ENCODE measurements at places on chromosomes 16 and 17. TPM values are rescaled to one million over a fixed set of nuclear protein-coding genes. Genes with fewer than 3 reads are reported as not detected.

DNA sequence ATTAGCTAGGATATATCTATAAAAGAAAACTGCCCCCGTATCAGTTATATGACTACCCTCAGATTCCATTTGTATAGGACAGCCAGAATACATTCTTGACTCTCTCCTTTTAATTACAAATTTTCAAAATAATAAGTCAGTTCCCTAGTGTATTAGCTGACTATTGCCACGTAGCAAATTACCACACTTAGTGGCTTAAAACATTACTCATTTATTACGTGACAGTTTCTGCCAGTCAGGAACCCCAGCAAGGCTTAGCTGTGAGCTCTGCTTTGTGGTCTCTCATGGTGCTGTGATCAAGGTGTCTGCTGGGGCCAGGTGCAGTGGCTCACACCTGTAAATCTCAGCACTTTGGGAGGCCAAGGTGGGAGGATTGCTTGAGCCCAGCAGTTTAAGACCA lies 13.9 kb upstream of the SCNN1B start:
- no peak for ATAC-seq

- no peak for ATAC-seq
Observed at GRCh38 chr17:14196377-14196997, 40.2 kb downstream of the CDRT15 start.

DNA sequence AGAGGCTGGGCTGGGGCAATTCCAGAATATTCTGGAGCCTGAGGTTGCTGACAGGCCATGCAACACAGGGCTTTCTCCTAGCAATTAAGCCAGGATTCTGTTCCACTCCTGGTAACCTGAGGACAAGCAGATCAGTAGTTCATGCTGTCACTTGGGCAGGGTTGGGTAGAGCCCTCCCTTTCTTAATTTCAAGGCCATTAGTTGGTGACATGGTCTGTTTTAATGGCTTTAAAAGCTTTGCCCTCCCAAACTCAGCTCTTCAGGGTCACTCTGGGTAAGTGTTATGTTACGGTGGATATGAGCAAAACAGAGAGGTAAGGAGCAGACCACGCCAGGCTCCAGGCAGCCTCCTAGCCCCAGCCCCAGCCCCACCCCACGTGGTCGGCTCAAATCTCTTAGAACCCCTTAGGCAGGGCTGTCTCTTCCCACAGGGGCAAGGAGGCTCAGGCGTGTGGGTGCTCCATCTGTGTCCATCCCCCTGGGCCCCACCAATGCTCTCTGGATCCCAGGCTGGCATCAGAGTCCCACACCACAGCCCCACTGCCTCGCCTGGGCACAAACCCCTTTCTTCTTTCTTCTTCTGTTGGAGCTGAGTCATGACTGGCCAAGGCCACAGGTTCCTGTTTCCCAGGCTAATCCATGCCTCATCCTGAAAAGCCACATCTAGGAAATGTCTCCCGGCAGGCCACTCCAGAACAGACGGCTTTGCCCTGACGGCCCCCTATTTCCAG lies 27.5 kb downstream of the CEP295NL start:
- ATAC-seq: no peak

DNA sequence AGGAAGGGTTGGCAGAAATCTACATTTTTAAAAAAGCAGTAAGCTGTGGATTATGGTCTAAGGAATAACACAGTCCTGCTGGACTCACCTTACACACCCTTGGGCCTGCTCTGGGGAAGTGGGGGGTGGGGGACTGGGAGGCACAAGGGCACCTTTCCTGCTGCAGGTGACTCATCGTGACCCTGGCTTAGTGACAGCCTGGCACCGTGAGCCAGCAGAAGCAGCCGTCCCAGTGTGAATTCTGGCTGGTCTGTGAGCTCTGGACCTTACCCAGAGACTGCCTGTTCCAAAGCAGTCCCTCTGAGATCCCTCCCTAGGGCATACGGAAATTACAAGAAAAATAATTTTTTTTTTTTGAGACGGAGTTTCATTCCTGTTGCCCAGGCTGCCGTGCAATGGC lies 4.2 kb upstream of the CRK start:
- no peak for ATAC-seq

- no peak for ATAC-seq
Observed at GRCh38 chr16:75323198-75323597, 71.8 kb upstream of the BCAR1 start.

GRCh38 chr16:2520784-2521531 lies 787 bp downstream of the AMDHD2 start:
- ATAC-seq: peak; percentile 11

GRCh38 chr16:25038239-25038954 lies 23.2 kb upstream of the ARHGAP17 start:
- ATAC-seq: no peak

DNA sequence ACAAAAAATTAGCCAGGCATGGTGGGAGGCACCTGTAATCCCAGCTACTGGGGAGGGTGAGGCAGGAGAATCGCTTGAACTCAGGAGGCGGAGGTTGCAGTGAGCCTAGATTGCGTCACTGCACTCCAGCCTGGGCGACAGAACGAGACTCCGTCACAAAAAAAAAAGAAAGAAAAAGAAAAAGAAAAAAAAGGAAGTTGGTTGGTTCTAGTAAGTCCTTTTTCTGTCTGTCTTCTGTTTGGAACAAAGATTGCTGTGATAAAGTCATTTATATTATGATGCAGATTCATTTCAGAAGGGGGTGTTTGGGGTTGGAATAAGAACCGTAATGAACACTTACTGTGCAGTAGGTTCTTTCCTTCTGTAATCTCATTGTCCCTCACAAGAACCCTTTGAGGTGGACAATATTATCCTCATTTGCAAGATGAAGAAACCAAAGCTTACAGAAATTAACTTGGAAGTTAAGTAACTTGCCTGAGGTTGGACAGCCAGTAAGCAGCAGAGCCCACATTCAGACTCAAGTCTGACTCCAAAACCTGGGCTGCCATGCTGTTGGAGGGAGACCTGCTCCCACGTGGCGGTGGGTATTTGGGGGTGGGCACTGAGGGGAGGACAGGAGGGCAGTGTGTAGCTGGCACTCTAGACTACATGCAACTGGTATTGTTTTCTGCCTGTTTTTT lies 10.3 kb downstream of the MINK1 start:
- no peak for ATAC-seq

DNA sequence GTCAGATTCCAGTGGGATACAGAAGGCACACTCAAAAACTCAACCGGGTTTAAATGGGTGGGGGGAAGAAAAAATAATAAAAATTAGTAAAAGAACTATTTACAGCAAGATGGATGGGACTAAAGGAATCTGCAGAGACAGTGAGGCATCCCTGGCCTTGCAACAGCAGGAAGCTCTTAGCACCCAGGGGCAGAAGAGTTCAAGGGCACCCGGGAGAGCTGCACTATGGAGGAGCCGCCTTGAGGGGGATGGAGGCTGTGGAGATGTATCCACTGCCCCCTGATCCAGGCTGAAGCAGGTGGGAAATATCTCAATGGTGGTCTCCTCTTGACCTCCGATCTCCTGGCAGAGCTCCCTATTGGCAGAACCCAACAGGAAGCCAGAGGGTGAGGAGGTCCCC lies 69.4 kb upstream of the NFAT5 start:
- no peak for ATAC-seq

- ATAC-seq: peak; percentile 18
Observed at GRCh38 chr16:72428681-72429376, 256.9 kb upstream of the PMFBP1 start.

DNA sequence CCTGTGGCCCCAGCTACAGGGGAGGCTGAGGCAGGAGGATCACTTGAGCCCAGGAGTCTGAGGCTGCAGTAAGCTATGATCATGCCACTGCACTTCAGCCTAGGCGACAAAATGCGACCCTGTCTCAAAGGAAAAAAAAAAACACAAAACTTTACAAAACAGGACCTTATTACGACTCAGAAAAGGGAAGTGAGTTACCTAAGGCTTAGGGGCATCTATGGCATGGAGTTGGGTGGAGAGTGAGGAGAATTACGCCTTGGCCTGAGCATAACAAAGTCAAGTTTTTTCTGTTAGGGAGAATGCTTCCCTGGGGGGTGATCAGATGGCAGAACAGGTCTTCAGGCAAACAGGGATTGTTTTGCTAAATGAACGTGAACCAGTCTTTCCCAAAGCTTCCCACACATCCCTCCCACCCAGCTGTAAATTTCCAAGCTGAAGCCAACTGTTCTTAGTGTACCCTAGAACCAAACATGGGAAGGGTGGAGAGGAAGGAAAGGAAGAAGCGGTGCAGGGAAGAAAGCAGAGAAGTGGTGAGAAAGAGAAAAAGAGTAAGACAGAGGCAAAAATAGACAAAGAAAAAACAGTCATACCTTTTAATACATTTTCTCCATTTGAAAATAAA lies 24.6 kb upstream of the TNRC6C start:
- ATAC-seq: no peak

DNA sequence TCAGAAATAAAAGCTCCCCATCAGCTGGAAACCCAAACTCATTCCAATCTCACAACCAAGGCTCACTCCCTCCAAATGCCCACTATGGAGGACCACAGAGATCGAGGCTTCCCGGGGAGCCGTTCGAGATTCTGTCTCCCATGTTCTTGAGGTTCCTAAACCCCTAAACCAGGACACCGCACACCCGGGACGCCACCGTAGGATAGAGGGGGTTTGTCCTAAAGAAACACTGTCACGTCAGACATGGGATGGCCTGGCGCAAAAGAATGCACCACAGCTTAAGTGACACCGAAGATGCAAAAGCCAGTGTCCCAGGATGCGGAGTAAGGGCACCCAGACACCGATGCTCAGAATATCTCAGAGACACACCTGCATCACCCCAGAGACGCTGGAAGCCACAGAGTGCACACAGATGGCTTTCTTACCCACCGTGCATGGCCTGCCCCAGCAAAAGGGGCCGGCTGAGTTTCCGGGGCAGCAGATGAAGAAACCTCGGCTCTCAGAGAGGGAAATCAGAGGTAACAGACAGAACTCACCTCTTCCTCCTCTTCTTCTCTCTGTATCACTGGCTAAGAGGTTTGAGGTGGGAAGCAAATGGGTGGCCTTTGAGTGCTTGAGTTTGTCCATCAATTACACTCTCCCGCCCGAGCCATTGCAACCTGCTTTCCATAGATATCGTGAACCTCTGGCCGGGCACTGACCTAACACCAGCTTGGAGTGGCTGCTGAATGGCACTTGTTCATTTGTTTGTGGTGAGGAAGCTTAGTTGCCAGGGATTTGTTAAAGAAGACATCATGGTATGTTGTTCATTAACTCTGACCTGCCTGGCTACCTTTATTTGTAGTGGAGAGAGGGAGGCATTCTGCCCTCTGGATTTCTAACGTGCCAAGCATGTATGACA lies 65.1 kb upstream of the TNRC6C start:
- ATAC-seq: peak; percentile 17

GRCh38 chr16:80460988-80461387 lies 79.8 kb upstream of the DYNLRB2 start:
- no peak for ATAC-seq

DNA sequence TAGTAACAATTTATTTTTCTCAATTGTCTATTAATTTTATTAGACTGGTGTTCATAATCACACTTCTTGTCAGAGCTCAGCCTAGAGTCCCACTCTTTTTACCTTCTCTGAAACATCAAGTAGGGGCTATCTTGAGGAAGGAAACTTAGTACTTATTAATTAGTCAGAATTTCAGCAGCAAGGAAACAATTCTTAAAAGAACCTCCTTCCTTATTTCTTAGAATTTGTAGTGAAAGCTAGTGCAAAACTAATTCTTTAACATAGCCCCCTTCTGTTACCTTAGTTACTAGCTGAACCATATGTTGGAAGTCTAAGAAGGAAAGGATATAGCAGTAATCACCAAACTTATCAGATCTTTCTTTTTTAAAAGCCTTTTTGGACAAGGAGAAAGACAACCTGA lies 35.2 kb downstream of the MAP2K4 start:
- ATAC-seq: no peak

- no peak for ATAC-seq
Observed at GRCh38 chr17:66994361-66994760, 29.9 kb downstream of the CACNG4 start.

DNA sequence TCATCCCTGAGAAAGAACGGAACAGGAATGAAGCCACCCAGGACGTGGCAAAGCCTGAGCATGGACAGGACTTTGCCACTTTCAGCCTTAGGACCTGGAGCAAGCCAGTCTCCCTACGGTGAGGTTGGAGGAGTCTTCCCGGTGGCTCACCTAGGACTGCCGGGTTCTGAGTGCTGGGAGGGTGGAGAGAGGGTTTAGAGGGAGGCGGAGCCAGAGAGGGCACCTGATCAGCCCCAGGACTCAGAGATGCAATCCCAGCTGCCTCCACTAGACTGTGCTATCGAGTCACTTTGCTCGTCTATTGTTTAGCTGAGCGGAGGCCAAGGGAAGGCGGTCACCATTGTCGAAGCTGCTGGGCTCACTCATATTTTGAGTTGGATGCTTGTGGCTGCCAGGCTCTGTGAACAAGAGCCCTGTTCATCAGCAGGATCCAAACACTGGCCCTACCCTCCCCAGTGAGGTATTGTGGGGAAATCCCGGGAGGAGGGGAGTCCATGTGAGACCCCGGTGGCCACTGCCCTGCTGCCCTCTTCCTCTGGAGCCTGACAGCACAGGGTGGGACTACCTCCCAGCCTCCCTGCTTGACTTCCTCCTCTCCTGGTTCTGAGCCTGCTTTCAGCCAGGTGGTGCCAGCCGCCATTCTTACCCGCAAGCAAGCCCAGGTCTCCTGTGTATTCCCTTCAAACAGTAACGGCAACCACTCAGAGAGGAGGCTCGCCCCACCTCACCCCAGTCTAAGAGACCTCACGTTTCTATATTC lies 7.0 kb downstream of the KRT14 start:
- peak; percentile 91 for ATAC-seq

DNA sequence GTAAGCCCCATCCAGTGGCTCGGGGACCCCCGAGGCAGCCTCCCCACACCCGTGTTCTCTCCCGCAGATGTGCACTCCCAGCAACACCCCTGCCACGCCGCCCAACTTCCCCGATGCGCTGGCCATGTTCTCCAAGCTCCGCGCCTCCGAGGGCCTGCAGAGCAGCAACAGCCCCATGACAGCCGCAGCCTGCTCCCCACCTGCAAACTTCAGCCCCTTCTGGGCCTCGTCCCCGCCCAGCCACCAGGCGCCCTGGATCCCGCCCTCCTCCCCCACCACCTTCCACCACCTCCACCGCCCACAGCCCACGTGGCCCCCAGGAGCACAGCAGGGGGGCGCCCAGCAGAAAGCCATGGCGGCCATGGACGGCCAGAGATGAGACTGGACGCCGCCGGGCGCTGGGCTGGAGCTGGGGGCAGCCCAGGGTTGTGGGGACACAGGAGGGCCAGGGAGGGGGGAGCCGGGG lies 5.0 kb downstream of the UBALD2 start:
- no peak for ATAC-seq

The UTS2R gene
- 0.43 TPM for total RNA-seq

The CES1 gene
- not detected for total RNA-seq

The PRR35 gene
- total RNA-seq: 0.34 TPM

The BHLHA9 gene
- not detected for total RNA-seq

The SLC12A4 gene
- 4.9 TPM for total RNA-seq

The ARL6IP1 gene
- total RNA-seq: 131 TPM

The HIC1 gene
- total RNA-seq: 15.6 TPM
